ELF-1 (cell line): ENCODE measurements at places on chromosomes 6 and 20.
A peak's percentile ranks its signal among the peaks of the same experiment; 100 is the strongest.

GRCh38 chr6:128271011-128271410 lies 249.4 kb downstream of the PTPRK start:
- no peak for DNase-seq

GRCh38 chr6:160931378-160932310 lies 59.9 kb upstream of the MAP3K4 start:
- peak; percentile 37 for DNase-seq

DNA sequence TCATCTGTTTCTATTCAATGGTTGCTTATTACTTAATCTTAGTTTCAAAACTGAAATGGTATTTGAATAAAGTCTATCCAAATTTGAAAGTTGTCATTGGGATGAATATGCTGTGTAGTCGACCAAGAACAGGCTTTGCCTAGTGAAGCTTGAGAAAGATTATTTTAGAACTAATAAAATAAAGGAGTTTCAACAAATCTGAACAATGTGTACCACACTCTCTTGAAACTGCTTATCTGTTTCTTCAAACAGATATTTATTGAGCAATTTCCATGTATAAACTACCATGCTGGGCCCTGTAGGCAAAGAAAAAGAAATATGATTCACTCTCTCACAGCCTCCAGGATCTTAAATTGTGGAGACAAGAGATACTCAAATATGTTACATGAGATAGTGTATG lies 174.4 kb downstream of the OGFRL1 start:
- no peak for DNase-seq

GRCh38 chr6:80004173-80005072 lies at the start of gene TTK:
TSS of gene TTK (plus strand) at chr6:80004649. CDS start at chr6:80005844, 1,195 bp downstream.
- peak; percentile 98 for DNase-seq

DNA sequence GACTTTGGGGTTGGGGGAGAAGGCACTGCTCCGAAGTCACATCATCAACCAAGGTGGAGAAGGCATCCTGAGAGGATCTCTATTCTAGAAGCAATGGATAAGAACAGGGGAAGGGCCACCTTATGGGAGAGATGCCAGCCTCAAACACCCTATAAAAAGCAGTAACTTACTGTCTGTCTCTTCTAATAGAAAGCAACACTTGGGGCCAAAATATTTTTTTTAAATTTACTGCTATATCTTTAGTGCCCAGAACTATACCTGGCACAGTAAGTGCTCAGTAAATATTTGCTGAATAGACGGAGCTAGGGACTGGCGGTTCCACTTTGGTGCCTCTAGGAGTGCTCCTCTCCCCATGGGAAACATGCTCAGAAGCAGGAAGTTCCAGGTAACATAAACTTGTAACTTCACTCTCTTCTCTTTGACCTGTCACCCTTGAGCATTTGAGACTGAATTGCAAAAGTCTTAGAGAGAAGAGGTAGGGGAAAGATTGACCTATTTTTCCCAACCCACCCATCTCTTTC lies 807 bp upstream of the OTOR start:
- DNase-seq, result no peak

GRCh38 chr6:83601119-83601518 lies 88.8 kb downstream of the PRSS35 start:
- no peak for DNase-seq

DNA sequence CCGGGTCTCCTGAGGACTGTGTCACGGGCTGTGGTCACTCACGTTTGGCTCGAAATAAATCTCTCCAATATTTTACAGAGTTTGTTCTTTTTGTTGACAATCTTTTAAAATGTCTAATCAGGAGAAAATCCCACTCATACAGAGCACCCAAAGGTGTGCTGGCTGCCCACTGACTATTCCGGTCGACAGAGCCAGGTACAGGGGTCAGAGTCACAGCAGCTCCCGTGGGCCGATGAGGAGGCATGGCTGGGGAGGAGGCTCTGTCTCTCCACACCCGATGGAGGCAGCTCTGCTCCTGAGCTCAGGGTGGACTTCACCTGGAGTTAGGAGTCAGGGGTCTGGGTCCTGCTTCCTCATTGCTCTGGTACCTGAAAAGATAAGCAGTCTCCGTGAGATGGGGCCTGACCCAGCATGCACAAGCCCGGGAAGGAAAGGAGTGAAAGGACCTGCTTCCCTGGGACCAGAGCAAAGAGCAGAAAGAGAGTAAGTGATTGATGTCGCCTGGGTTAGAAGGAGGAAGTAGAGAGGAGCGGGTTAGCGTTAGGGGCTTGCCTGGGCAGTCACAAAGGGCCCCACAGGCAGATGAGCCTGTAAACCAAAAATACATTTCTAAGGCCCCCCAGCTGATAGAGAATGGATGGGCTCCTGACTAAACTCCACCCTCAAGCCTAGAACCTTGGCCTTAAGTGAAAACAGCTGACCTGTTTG lies 53.5 kb upstream of the UNC93A start:
- DNase-seq, result no peak

DNA sequence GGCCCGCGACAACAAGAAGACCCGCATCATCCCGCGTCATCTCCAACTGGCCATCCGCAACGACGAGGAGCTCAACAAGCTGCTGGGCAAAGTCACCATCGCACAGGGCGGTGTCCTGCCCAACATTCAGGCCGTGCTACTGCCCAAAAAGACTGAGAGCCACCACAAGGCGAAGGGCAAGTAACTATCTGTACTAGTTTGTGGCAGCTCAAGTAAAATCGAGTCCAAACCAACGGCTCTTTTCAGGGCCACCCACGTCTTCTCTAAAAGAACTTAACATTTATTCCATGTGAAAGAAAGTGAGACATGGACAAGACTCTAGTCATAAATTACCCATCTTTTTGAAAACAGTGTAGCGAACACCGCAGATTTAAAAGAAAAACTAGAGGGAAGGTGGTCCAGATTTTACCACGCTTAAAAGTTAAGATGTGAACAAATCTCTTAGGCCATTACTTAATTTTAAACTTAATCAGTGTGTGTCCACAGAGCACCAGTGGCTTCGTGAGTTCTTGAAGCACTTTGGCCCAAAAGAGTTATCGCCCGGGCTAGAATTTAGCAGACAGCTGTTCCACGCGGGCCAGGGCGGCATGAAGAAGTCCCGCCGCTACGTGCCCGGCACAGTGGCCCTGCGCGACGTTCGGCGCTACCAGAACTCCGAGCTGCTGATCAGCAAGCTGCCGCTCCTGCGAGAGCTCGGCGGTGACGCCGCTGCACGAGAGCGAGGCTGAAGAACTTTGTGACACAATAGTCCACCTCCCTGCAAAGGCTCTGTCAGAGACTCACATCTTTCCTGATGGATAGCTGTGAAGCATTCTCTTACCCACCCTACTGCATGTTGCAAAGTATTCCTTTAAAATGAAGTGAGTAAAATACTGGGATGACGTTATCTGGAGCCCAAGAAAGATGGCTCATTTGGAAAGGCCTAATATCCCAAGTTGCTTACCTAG lies 113.9 kb upstream of the PRSS16 start:
- peak; percentile 91 for DNase-seq

- DNase-seq, result no peak
Measured at GRCh38 chr20:914727-915498, 1.2 kb downstream of the ANGPT4 start.

- DNase-seq, result no peak
Measured at GRCh38 chr6:139156102-139156501, 21.2 kb downstream of the HECA start.

- DNase-seq, result no peak
Measured at GRCh38 chr20:46276531-46276930, 31.8 kb downstream of the CDH22 start.

DNA sequence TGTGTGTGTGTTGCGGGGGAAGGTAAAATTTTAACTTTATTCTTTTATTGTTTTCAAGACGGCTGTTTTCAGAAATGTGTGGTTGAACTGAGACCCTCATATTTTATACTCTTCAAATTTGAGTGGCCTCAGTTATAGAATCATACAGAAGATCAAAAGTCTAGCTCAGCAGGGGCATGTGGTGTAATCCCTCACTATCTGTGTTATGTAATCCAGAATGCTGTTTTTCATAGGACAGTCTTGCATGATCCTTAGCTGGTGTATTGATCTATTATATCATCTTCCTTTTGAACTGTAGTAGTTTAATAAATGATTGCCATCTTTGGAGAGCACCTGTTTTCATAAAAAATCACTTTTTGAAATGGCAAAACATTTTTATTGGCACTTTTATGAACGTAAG lies 1.4 kb downstream of the PLCB4 start:
- DNase-seq, result no peak

GRCh38 chr6:112911959-112912358 lies 564.8 kb downstream of the RFPL4B start:
- DNase-seq, result no peak

- peak; percentile 67 for DNase-seq
Measured at GRCh38 chr6:65638047-65638831, 68.8 kb downstream of the EYS start.

GRCh38 chr20:39825524-39825923 lies 863.4 kb downstream of the DHX35 start:
- no peak for DNase-seq

DNA sequence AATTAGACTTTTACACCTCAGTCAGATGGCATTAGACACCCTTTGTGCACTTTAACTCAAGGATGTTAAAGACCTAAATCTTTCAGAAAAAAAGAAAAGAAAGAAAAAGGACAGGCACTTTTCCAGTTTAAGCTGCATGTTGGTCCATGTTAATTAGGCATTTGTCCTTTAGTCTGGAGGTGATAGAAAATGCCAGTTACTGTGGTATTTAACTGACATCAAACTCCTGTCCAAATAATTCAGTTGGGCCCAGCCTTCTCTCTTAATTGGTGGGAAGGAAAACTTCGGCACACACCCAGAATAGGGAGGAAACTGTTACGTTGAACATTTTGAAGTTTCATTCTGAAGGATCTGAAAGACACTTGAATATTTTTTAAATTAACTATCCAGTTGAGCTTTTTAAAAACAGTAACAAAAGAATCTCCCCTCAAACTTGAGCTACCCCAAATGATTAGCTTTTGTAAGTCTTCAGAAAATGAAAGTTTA lies 30.3 kb downstream of the RREB1 start:
- DNase-seq, result no peak

GRCh38 chr20:64099086-64099786 lies 8.1 kb downstream of the NPBWR2 start:
- no peak for DNase-seq

GRCh38 chr6:109237986-109238329 lies 142.7 kb downstream of the CEP57L1 start:
- DNase-seq, result no peak

DNA sequence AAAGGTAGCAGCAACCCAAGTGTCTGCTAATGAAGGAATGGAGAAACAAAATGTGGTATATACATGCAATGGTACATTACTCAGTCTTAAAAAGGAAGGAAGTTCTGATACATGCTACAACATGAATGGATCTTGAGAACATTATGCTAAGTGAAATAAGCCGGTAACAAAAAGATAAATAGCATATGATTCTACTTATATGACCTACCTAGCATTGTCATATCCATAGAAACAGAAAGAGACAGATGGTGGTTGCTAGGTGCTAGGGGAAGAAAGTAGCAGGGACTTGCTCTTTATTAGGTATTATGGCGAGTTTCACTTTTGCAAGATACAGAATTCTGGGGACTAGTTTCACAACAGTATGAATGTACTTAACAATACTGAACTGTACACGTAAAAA lies 46.6 kb downstream of the UBR2 start:
- DNase-seq, result no peak

DNA sequence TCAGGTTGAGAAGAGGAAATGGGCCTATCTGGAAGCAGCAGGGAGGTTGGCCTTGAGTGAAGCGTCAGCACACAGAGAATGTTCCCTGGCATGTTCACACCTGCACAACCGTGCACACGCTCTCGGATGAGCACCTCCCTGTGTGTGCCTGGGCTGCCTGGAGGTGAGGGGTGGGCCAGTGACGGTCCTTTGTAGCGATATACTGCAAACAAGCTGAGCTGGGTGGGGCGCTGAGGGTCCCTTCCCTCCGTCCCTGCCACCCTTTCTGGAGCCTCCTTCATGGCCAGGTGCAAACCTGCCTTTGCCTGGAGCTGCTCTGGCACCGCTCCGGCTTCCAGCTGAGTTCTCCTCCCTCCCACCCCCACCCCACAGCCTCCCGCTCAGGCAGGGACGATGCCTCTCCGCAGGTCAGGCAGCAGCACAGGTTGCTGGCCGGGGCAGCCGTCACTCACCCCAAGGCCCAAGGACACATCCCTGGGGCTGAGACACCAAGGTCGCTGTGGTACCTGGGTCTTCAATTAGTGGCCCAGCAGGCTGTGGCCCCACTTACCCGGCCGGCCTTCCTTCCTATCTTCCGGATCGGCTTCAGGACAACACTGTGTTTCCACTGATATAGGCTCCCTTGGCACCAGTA lies 111.6 kb downstream of the ERMARD start:
- DNase-seq, result no peak

GRCh38 chr20:40744072-40744817 lies 55.2 kb upstream of the MAFB start:
- no peak for DNase-seq

GRCh38 chr6:36915599-36915998 lies 29.8 kb downstream of the C6orf89 start:
- DNase-seq, result no peak

GRCh38 chr20:58239216-58239615 lies 10.8 kb upstream of the ANKRD60 start:
- DNase-seq, result no peak

DNA sequence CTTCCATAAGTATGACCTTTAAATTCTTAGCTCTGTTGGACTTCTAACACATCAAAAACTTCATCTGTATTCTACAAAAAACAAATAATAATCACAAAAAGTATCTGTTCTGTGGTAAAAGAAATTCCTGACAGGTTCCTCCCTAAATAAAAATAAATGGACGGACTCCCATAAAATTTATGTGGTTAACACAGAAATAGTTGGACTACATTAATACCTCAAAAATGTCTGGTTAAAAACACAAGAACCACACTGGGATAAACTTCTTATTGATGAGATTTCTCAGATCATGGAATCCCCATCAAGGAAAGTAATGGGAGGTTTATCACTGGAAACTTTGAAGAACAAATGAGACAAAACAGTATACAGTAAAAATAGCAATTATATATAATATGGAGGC lies 172.4 kb downstream of the MOXD1 start:
- DNase-seq, result no peak

GRCh38 chr20:1323830-1324597 lies 4.9 kb downstream of the SDCBP2 start:
- DNase-seq, result no peak

- no peak for DNase-seq
Measured at GRCh38 chr20:54056762-54057639, 13.4 kb downstream of the BCAS1 start.

DNA sequence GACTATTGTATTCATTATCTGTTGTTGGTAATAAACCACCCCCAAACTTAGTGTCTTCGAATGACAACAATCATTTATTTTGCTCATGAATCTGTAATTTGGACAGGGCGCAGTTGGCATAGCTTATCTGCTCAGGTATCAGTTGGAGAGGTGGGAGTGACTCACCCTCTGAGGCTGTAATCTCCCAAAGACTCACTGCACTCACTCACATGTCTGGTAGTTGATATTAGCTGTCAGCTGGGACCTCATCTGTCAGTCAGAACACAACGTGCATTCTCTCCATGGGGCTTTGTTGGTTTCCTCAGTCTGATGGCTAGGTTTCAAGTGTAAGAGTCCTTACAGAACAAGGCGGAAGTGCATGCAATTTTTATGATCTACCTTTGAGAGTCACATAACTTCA lies 219.0 kb upstream of the PRND start:
- no peak for DNase-seq
